ENCODE measurements at places on chromosomes 16 and 17.

DNA sequence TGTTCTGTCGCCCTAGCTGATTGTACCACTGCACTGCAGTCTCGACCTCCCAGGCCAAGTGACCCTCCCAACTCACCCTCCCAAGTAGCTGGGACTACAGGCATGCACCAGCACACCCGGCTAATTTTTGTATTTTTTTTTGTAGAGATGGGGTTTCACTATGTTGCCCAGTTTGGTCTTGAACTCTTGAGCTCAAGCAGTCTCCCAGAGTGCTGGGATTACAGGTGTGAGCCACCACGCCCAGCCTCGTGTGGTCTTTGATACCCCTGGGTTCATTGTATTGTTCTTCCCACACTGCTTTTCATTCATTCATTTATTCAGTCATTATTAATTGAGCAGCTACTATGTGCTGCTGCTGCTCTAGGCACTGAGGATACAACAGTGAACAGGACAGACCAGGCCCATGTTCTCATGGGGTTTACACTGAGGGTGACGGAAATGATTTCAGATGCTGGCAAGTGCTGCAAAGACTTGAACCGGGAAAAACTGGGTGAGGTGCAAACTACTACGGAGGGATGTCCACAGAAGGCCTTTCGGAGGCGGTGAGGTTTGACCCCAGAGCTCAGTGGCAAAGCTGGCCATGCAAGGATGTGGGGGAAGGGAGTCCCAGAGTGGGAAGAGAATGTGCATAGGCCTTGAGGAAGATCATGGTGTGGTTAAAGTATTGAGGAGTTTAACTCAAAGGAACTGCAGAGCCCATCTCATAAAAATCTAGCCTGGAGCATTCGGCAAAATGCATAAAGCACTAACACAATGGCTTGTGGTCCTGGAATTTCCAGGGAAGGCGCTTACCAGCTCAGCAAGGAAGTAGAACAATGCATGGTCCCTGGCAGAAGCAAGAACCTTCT lies 10.9 kb downstream of the ABCC1 start:
- no peak for DNase-seq

DNA sequence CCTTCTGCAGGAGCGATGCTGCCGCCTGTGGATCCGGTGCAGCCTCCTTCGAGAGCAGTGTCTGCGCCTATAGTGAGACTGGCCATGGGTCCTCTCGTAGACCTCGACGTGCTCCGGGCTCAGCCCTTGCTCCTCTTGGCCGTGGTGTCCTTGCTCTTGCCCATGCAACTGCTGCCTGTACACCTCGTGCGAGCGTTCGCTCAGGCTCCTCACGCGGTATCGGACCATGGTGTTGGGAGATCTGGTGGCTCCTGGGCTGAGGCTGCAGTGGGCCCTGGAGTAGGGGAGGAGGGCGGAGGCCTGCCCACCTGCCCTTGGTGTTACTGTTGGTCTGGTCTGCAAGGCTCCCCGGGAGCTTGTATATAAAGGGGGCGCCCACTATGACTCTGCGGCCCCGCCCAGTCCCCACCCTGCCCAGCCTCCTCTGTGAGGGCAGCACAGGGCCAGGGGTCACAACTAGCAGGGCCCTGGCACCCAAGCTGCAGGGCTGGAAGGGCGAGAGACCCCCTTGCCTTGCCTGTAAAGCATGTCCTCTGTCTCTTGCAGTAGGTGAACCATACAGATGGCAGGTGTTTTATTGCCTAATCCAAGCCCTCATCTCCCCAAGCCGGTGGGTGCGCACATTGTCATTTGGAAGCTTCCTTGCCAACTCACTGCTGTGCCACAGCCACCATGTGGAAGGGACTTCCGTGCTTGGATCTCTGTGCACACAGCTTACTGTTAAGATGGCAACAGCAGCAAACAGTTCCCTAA lies at the start of gene PRM2:
Gene PRM2, minus strand, starts transcription at position 338 of the 753 bp plus-strand sequence. Its CDS starts 110 bp downstream, at position 228.
- DNase-seq = no peak

GRCh38 chr17:72205357-72205756 lies 84.5 kb downstream of the SOX9 start:
- DNase-seq = no peak

- DNase-seq = no peak
Observed at GRCh38 chr17:50177476-50177875, 11.7 kb downstream of the SGCA start.

DNA sequence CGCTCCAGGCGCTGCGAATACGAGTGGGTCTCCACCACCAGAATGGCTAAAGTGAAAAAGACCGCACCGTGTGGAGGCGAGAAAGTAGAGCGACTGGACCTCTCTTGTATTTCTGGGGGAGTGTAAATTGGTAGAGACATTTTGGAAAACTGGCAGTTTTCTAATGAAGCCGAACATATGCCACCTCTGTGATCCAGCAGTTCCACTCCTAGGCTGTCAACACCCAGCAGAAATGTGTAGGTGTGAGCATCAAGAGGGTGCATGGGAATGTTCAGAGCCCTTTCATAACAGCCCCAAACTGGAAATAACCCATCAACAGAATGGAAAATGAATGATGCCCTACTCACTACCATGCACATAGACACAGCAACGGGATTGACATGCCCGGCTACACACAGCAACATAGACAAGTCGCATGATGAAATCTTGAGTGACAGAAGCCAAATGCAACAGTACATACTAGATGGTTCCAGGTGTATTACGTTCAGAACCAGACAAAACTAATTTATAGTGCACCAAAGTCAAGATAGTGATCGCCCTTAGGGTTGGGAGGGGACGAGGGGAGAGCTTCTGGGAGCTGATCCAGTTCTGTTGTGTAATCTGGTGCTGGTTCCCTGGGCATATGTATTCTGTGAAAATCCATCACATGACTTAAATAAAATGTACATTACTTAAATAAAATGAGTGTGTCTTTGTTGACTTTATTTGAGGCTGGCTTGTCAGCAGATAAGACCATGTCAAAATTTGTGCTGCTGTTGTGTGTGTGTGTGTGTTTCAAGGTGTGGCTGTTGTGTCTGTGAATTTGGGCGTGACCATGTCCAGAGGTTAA lies 877 bp upstream of the BCL7C start:
- DNase-seq = no peak

DNA sequence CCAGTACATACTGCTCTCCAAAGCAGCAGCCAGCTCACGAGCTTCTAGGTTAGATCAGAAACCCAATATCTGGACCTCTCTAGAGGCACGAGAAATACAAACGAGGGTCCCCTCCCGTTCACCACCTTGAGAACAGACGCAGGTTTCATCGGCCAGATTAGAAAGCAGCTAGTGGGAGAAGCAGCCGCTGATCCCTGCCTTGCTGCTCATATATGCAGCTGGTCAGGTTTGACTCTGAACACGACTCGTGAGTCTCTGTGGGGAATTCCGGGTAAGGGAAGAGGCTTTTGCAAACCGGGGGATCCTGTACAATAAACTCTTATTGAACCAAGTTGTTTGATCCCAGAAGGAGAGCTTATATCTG lies 1.6 kb downstream of the VAT1L start:
- no peak for DNase-seq

- no peak for DNase-seq
Observed at GRCh38 chr17:6496640-6497441, 52.6 kb downstream of the PIMREG start.

GRCh38 chr16:25692742-25693508 lies 1.2 kb downstream of the HS3ST4 start:
- no peak for DNase-seq

Measured in erythroblast (primary cell).